A172 (cell line): ENCODE measurements at places on chromosomes 4 and X. TPM values are rescaled to one million over a fixed set of nuclear protein-coding genes. Genes with fewer than 3 reads are reported as not detected.

SPANXC gene
- total RNA-seq = not detected in 2 replicates

RAB9B gene
- 0.96 and 3.3 TPM in 2 replicates for total RNA-seq

AFP gene
- 0.84 TPM in 1 of 2 replicates, not detected in the other for total RNA-seq

LRIT3 gene
- not detected in 2 replicates for total RNA-seq

HELT gene
- total RNA-seq = not detected in 2 replicates

OCRL gene
- 9.7 and 10.1 TPM in 2 replicates for total RNA-seq

DUX4 gene
- not detected in 2 replicates for total RNA-seq

TMPRSS11B gene
- total RNA-seq = not detected in 2 replicates
